Pulmonary artery endothelial cell (primary cell): ENCODE measurements at places on chromosomes 5 and 9. TPM values are rescaled to one million over a fixed set of nuclear protein-coding genes. Genes with fewer than 3 reads are reported as not detected.

Gene HTR4
- not detected in 2 replicates for total RNA-seq

Gene FGD3
- total RNA-seq: not detected in 2 replicates

Gene DMGDH
- 0.20 and 0.25 TPM in 2 replicates for total RNA-seq

Gene PLPP7
- 1.5 and 3.6 TPM in 2 replicates for total RNA-seq

Gene SLC2A6
- 36.0 and 42.3 TPM in 2 replicates for total RNA-seq

Gene LCN15
- not detected in 2 replicates for total RNA-seq

Gene TNFSF15
- total RNA-seq: 0.53 and 1.3 TPM in 2 replicates

Gene NR5A1
- total RNA-seq: not detected in 2 replicates
